ENCODE measurements at places on chromosomes 2 and 18.

DNA sequence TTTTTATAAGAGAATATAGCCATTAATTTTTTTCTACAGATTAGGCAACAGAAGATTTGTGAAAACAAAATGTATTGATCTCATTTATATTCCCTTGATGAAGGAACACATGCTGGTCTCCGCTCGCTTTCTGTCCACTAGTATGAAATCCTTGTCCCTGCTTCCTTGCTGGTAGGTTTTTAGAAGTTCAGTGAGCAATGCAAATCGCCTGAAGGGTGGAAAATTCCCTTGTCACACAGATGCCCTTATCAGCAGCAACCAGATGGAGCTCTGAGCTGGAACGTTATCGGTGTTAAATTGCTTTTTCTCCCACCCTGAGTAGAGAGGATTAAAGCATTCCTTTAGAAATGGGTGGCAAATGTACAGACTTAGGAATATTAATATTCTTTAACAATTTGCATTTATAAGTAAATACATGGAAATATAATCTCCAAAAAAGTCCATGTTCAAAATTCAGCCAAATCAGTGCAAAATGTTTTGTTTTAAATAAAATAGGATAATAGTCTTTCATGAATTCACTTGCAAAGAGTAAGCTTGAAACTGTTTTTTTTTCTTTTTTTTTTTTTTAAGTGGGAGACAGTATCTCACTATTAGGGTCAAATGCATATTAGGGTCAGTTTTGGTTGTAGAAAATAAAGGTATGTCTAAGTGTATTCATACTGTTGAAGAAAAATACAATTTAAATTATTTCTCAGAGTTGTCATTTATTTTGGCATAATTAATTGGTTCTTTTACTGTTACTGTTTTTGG is 164.0 kb upstream of the MYO3B start:
- peak; percentile 30 for DNase-seq

DNA sequence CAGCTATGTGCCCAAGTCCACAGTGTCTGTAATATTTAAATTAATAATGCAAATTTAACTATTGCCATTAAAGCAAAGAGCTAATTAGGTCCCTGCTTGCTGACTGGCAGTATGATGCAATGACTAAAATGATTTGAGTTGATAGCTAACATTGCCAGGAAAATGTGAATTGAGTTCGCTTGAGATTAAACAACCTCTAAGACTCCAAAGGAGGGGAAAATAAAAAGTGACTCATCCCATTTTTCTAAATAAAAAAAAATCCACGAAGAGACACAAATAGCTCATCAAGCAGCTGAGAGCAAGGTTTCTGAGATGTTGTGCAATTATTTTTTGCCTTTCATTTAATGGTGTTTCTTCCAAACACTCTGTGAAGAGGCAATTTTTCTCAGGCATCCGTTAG is 413.0 kb downstream of the MTX2 start:
- no peak for DNase-seq

GRCh38 chr2:183456177-183456576 is 331.9 kb downstream of the NUP35 start:
- no peak for DNase-seq

DNA sequence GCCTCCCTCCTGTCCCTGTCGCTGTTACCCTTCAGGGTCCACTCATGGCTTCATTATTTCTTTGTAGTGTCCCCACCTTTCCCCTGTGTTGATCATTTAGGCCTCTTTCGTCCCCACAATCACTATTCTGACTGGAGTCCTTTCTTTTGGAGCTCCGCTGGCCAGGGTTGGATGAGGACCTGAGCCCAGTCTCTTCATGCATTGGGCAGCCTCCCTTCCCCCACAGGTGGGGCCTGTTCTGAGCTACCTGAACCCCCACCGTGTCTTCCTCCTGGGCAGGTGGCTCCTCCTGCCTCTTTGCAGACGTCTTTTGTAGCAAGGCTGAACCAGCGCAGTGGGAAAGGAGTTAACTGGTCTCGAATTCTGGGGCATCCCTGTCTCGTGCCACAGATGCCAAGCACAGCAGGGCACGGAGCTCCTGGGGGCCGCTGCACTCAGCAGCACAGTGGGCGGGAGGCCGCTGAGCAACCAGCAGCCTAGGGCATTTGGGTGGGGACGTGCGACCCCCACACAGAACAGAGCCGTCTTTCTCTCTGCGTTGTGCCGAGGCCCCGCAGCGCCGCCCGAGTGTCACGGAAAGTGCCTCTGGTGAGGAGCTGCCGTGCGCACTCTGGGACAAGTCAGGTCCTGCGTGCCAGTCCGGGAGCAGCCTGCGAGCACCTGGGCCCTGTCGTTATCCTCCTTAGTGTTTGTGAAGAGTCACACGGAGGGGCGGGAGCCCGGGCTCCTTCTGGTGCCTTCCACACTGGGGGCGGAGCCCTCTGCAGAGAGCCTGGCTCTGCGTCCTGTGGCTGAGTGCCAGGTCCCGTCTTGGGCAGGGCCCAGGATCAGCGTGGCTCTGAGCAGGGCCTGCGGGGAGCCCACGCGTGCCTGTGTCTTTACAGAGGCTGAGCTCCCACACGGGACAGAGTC is 130.1 kb downstream of the NFATC1 start:
- no peak for DNase-seq

DNA sequence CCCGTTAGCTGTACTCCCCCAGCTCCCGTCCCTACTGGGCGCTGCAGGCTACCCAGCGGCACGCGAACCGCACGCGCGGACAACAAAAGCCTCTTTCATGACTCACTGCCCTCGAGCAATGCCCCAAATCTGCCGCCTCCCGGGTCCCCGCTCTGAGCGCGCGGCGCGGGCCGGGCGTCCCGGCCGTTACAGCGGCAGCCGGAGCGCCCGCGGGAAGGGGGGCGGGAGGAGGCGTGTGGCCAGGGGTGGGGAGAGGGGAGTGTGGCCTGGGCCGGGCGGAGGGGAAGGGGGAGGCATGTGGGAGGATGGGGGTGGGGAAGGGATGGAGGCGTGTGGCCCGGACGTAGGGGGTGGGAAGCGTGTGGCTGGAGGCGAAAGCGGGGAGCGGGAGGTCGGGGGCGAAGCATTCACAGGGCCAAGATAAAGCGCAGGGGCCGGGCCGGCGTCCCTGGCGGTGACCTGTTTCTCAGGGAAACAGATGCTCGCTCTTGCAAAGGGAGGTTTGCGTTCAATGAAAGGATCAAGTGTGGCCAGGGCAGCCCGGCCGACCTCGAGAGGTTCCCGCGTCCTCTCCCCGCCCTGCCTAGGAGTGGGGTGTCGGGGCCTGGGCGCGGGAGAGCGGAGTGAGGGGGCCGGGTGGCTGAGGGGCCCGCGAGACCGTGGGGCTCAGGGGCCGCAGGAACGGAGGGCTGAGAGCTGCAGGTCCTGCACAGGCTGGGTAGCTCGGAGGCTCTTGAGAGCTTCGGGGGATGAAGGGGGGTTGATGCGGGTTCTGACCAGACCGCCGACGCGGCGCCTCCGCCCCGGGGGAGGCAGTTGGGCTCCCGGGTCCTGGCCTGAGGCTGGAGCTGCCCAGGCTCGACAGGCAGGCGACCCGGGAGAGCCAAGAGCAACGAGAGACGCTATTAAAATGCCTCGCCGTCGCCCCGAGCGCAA is 3.5 kb upstream of the NEUROD1 start:
- no peak for DNase-seq

DNA sequence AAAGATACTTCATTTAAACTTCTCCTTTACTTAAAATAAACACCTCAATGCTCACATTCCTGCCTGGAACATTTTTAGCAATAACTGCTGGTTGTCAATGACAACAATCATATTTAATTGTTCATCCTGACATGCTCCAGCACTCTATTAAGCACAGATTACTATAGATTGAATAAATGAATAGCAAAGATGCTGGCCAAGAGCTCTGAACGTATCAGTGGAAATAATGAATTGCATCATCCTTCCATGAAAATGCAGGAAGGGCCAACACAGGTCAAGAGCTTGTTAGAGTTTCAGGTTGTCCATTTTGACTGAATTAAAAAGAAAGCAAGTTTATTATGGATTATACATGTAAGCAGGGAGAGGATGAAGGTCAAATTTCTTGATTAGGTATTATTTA is 994.0 kb downstream of the TSN start:
- no peak for DNase-seq

DNA sequence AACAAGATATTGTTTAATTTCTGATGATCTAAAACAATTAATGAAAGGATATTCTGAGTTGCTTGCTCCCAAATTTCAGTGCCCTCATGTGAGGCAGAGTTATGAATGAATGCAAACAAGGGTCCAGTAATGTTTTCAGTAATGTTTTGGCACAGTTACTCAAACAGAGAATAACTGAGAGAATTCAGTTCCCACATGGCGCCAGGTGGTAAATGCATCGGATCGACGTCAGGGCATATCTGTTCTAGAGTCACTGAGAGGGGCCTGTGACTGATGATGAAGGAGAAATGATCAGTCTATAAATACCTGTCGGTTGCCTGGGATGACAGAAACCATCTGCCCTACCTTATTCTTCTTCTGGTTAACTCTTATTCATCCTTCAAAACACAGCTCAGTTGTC is 81.4 kb downstream of the KCNS3 start:
- no peak for DNase-seq

DNA sequence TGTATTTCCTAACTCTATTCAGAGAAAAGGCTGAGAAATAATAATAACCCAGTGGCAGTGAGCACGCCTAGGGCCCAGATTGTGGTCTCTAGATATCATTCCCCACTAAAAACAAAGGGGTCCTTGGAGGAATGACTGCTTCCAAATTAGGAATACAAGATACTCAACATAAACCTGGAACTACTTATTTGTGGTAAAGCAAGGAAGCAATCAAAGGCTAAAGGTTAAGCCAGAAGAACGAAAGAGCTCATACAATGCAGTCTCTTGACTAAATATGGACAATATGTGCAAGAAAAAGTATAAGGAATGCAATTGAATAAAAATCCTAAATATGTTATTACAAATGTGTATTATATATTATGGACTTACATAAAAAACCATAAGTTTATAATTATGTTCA is 253.5 kb upstream of the NRP2 start:
- DNase-seq = no peak

DNA sequence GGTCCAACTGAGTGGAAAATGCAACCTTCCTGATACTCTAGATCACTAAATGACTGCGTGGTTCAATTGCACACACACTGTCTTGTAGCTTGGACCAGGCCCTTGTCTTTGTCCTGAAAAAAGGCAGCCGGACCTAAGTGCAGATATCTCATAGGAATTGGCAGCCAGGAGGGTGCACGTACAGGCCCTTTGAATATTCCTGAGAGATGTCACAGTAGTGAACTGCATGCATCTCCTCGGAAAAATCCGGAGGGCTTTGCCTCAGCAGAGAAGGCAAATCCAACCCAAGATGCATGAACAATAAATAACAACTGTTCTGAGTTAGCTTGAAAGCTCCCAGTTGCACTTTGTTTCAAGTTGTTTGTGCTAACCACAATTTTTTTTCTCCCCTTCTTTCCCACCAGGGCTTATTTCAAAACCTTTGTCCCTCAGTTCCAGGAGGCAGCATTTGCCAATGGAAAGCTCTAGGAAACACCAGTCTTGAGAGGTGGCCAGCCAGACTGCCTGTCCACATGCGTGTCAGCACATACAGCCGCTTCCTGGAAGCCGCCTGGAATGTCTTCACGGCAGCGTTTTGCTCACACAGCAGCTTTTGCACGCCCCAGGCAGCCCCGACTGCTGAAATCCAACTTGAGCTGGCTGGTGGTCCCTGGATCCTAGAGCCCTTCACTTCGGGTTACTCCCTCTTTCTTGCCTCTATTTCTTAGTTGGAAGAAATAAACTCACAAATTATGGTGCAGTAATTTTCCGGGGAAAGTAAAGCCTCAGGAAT is 54.4 kb upstream of the FOSL2 start:
- DNase-seq = peak; percentile 94

DNA sequence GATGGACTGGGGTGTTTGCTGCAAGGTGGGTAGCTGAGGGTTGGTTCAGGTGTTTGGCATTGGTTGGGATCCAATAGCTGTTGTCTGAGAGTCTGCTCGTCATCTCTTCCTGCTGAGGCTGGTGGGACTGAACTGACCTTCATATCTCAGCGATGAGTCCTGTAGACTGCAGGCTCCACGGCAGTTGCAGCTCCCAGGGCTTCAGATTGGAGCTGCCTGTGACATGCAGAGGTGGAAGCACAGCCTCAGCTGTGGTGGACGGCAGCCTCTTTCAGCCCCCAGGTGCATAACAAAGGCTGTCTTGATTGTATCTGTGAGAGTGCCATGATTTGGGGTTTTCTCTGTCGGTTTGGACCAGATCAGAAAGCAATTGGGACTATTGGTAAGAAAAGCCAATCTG is 3.9 kb upstream of the IL1R2 start:
- no peak for DNase-seq

DNA sequence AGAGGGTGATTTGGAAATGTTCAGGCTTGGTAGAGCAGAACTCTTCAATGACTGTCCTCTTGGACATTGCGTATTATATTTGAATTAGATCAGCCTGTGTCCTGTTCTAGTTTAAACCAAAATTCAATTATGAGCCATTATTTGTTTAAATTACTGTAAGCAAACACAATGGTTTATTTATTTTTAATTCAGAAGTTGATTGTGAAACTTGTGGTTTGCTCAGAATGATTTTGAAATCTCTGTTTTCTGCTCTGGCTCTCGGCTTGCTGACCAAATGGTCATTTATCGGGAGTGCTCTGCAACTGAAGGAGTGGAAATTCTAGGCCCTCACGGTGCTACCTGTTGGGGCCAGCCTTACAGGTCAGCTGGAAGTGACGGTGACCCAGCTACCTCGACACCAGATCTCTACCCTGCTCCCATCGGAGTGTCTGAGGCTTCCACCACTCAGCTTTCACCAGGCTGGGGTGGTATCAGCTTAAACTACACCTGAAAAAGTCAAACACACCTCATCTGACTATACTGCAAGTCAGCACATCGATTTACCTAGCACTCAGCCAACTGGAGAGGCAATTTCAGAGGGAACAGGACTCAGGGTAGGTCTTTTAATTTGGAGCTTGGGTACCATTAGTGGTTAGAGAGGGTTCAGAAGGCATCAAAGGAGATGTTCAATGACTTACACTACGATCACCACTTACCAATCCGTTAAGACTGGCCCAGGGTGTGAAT is 36.8 kb upstream of the GPD2 start:
- peak; percentile 70 for DNase-seq

DNA sequence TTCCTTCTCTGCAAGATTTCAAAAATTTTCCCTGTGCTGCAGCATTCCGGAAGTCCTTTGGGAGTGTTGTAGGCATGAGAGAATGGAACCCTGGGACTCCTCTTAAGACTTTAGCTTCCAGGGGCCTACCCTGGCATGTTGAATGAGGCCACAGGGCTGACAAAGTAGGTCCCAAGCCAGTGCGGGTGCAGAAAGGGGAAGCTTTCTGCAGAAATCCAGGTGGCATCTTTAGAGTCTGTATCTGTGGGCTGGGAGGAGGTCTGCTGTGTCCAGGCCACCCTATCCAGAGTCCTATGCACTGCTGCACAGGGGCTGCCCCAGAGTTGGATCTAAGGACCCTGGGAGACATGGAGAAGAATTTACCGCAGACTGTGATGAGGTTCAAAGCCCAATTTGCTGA is 1.9 kb upstream of the SIX2 start:
- no peak for DNase-seq

- DNase-seq = no peak
These were observed 47.0 kb downstream of the LRP2 start for GRCh38 chr2:169315357-169315756.

- peak; percentile 47 for DNase-seq
These were observed 1.2 kb upstream of the CLASP1 start for GRCh38 chr2:121650315-121650930.

- DNase-seq = peak; percentile 2
These were observed 65.6 kb downstream of the NOL4 start for GRCh38 chr18:34158881-34159690.

- DNase-seq = no peak
These were observed 21.7 kb downstream of the GPR35 start for GRCh38 chr2:240646900-240647502.

- DNase-seq = no peak
These were observed 59.9 kb upstream of the PID1 start for GRCh38 chr2:229330952-229331351.

GRCh38 chr2:15866563-15867193 is 73.7 kb upstream of the MYCN start:
- DNase-seq = no peak

All from choroid plexus epithelial cell (primary cell).